Fibroblast of villous mesenchyme (primary cell): ENCODE measurements at places on chromosomes 1 and 21. TPM values are rescaled to one million over a fixed set of nuclear protein-coding genes. Genes with fewer than 3 reads are reported as not detected.

The RNF186 gene
- not detected in 2 replicates for total RNA-seq

The MX2 gene
- total RNA-seq = 0.97 and 2.6 TPM in 2 replicates

The LAMB3 gene
- total RNA-seq = 3.9 and 14.2 TPM in 2 replicates

The SLC45A1 gene
- total RNA-seq = 0.86 and 1.9 TPM in 2 replicates

The GPR25 gene
- not detected in 2 replicates for total RNA-seq

The UAP1 gene
- 93.1 and 108 TPM in 2 replicates for total RNA-seq

The CLDN19 gene
- not detected in 2 replicates for total RNA-seq

The TCHH gene
- total RNA-seq = under 0.01 TPM in 1 of 2 replicates, not detected in the other

The LIPI gene
- total RNA-seq = not detected in 2 replicates

The CR1L gene
- not detected in 2 replicates for total RNA-seq

The KRTAP20-4 gene
- total RNA-seq = not detected in 2 replicates

The CELA3B gene
- total RNA-seq = not detected in 2 replicates

The ZYG11A gene
- total RNA-seq = 0.32 and 1.7 TPM in 2 replicates

The SEMA6C gene
- 0.86 and 1.3 TPM in 2 replicates for total RNA-seq

The CAPN8 gene
- not detected in 2 replicates for total RNA-seq

The PLA2G2D gene
- total RNA-seq = not detected in 2 replicates
